ENCODE measurements at places on chromosomes 1 and 21.

- DNase-seq, result no peak
Measured at GRCh38 chr1:44919400-44919799, 67.0 kb downstream of the EIF2B3 start.

DNA sequence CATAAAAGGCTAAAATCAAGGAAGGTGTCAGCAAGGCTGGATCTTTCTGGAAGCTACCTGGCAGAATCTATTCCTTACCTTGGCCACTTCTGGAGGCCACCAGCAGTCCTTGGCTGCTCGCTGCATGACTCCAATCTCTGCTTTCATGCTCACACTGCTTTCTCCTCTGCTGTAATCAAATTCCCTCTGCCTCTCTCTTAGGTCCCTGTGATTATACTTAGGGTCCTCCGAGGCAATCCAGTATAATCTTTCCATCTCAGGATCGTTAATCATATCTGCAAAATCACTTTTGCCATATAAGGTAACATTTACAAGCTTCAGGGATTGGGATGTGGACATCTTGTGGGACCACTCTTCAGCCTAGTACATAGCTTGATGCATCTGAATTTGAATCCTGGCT is 110.7 kb upstream of the IVNS1ABP start:
- no peak for DNase-seq

DNA sequence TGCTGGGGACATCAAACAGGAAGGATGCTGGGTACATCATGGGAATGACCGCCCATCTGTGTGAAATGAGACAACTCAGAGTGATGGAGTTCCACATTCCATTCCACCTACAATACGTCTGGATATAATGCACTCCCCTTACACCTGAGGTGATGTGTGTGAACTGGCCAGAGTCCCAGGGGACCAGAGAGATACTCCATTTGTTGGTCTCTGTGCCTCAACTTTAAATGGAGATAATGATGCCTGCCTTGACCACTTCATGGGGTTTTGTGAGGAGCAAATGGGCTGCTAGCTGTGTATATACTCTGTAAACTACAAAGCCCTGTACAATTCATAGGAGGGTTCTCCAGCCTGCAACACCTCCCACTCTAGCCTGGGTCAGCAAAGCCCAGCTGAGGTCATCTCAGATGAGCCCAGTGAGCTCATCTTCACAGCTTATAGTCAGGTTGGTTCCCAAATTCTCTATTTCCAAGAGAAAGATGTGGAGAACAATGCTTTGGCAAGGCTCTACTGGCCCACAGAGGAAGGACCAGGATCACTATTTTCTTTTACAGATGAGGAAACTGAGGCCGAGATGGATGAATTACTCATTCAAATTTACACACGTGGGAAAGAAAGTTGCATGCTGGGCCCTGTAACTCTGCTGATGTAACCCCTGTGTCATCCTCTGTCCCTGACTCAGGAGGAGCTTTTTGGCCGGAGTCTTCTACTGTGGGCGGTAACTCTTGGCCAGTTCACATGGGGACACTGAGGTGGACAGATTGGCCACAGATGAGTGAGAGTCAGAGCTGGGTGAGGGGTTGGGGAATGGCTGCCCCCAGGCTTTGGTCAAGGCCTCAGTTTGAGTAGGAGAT is 105.6 kb upstream of the GCLM start:
- no peak for DNase-seq

DNA sequence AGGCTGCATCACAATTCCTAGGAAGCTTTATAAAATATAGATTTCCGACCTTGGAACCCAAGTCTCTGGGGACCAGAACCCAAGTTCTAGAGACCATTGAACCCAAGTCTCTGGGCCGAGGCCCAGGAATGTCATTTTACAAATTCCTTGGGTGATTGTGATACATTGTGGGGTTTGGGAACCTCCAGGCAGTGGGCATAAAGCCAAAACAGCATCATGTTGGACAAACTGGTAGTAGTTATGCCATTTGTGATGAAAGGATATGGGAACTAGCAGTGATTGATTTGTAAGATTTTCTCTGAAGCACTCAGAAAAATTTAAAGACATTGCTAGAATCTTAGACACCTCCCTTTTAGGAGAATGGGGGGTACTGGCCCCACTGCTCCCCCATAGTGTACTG is 160.2 kb downstream of the HIVEP3 start:
- no peak for DNase-seq

GRCh38 chr1:173048621-173049321 is 2.0 kb downstream of the TNFSF18 start:
- no peak for DNase-seq

DNA sequence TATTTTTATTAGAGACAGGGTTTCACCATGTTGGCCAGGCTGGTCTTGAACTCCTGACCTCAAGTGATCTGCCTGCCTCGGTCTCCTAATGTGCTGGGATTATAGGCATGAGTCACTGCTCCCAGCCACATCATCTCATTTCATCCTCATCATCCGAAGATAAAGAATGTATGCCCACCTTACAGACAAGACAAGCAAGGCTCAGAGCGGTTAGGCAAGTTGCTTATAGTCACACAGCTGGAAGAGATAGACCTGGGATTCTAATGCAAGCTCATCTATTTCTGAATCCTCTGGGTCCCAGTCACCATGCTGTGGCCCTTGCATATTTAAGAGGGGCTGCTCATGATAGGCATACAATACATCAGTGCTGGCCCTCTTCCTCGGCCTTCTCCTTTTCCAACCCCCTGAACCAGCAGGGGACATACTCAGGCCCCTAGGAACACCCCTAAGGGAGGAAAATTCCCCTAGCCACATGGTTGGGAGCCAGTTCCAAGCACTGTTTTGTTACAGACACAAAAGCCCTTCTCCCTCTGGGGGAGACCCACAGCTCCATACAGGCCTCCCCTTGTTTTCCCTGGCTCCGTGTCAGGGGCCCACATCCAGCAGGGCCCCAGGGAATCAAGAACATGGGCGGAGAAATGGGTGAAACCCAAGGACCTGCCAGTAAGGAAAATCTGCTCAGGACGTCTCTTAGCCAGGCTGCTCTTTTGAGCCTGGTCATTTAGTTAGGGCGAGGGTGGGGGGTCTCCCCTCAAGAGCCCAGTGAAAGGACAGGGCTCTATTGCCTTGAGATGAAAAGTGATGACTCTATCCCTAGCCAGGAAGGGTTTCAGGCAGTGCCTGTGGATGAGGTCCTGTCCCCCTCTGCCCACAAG is 6.9 kb downstream of the CSRP1 start:
- no peak for DNase-seq

DNA sequence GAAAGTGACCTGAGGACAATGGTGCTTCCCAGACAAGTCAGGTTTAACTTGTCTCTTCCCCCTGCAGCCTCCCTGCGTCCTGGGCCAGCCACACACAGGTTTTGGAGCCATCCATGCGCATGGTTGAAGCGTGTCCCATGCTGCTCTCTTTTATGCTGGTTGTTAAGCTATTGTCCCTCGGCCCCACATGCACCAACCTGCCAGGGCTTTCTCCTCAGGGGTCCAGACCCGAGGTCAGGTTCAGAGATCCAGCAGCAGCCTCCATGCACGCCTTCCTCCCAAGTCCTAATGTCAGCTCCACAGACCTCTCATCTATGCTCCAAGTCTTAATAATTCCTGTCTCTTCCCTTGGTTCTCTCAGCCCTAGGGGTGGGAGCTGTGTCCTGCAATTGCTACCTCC is 1.6 kb downstream of the ABCA4 start:
- no peak for DNase-seq
